ENCODE measurements at places on chromosomes 4 and X. TPM values are rescaled to one million over a fixed set of nuclear protein-coding genes. Genes with fewer than 3 reads are reported as not detected.

- DNase-seq = no peak
Measured at GRCh38 chrX:71214604-71215337, 8.3 kb upstream of the GJB1 start.

DNA sequence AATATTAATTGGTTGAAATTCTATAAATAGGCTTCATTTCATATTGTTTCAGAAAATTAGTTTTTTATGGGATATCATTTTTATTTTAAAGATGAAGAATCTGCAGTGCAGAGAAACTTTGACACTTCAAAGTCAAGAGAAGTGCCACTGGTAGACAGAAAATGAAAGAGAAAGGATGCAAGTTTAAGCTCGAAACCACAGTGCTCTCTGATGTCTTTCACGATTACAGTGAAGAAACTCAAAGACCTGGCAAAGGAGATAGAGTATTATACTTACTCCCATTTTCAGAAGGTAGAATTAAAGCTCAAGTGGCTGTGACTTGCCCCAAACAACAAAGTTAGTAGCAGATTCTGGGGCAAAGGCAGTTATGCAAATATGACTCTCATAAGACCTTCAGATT is 745.4 kb downstream of the TECRL start:
- DNase-seq = no peak

DNA sequence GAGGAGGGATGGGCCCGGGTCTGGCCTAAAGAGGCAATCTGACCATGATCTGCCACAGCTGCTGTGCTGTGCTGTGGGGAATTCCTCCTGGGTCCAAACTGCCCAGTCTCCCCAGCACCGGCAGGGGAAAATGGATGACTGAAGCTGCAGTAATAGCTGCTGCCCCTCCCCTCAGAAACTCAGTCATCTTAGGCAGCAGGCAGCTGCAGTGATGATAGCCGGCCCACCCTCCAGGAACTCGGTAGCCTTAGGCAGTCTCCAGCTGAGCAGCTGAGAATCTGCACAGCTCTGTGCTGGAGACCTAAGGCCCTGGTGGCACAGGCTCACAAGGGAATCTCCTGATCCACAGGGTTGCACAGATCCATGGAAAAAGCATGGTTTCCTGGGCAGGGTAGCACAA is 113.4 kb upstream of the USP38 start:
- no peak for DNase-seq

- DNase-seq = no peak
Measured at GRCh38 chrX:130121505-130121800, 11.2 kb upstream of the ELF4 start.

DNA sequence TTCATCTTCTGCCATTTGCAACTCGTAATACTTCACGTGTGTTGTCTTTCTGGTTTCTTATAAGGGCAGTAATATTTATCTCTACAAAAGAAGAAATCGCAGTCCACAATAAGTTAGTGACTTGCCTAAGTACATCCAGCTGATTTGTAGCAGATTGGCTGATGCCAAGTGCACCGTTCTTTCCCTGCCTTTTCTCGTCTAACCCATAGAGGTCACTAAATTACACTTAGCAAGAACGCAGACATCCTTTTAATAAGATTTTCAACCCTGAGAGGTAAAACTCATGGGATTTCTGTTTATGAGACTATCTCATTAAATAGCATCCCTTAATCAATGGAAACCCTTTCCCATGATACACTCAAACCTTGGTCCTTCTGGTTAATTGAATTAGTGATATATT is 408.6 kb upstream of the ACTRT1 start:
- no peak for DNase-seq

DNA sequence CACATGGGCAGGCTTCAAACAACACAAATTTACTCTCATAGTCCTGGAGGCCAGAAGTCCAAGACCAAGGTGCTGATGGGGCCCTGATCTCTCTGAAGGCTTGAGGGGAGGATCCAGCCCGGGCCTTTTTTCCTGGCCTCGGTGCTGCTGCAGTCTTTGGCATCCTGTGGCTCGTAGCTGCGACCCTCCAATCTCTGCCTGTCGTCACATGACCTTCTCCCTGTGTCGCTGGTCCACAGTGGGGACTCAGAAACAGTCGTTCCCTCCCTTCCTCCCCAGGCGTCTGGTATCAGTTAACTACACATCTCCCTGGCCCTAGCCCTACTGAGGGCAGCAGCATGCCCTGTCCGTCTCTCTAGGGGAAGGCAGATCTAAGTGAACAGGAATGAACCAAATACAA is 19.1 kb upstream of the MSX1 start:
- DNase-seq = no peak

DNA sequence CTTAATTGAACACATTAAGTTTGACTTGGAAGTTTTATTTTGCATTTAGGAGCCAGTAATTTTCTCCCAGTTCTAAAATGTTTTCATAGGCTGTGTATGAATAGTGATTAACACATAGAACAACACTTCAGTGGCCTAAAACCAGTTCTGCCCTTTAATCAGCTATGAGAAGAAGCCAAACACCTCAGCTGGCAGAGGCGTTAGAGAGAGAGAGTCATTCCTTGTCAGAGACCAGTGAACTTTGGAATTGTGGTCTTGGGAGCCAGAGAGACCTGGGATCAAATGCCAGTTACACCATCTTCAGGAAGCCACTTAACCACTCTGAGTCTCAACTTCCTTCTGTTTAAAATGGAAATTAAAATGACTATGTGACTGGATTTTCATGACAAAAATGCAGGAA is 39.3 kb upstream of the PRPS2 start:
- no peak for DNase-seq

GRCh38 chr4:56099378-56099786 is 150.6 kb downstream of the CEP135 start:
- DNase-seq = no peak

GRCh38 chrX:31099536-31100090 is 27.8 kb upstream of the FTHL17 start:
- DNase-seq = no peak

DNA sequence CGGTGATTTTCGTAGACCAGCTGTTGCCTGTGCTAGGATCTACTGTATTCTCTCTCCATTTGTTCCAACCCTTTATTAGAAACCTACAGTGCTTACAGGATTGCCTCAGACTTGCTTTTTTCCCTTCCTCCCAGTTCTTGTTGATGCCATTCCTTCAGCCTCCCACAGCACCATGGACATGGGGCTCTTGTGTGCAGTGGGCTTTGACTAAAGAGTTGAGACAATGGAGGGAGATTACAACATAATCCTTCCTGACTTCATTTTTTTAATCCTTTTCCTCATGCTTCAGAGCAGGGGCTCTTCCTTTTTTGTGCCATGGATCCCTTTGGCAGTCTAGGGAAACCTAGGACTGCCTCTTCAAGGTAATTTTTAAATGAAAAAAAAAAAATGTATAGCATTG is 92.1 kb downstream of the BMPR1B start:
- DNase-seq = no peak

DNA sequence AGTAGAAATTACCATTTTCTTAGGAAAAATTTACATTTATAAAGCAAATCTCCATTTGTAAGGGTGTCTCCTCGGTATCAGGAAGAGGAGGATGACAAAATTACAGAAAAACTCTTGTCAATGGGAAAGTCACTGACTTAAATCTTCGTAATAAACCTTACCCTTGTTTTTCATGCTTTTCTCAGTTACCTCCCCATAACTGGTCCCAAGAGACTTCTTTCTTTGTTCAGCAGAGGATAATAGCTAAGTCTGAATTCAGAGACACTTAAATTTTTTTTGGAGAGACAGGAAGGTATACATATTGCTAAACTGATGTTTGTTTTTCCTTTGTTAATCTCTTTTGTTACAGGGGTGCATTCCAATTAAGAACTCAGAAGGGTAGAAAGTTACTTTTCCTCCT is 125.5 kb upstream of the JADE1 start:
- DNase-seq = no peak

- no peak for DNase-seq
Measured at GRCh38 chrX:41973208-41973607, 49.9 kb upstream of the CASK start.

DNA sequence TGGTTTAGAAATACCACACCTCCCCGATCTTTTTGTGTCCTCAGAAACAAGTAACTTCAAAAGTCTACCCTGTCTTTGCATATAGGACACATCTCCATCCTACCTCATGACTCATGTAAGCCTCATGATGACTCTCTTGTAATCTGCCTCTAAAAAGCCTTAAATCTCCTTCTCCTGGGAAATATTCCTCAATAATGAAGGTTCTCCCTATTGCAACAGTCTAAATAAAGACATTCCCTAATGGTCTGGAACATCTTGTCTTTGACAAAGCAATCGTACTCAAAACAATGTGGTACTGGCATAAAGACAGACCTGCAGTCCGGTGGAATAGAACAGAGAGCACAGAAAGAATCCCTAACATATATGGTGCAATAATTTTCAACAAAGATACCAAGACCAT is 257.7 kb downstream of the OPHN1 start:
- no peak for DNase-seq

- DNase-seq = no peak
Measured at GRCh38 chrX:32687379-32687778, 524.0 kb downstream of the DMD start.

DNA sequence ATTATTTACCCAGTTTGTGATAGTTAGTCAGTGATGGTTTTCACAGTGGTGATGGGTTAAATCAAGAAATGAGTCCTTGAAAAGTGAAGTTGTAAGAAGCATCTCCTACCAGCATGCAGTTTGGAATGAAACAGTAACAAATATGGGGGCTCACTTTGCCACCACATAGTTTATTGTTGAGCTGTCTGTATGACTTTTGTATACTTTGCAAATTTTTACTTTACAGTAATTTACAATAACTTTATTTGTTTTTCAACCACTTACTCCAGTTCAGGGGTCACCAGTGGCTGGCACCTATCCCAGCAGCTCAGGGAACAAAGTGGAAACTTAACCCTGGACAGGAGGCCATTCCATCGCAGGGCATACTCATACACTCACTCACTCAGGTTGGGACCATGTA is 64.5 kb upstream of the ANKRD50 start:
- DNase-seq = no peak

GRCh38 chrX:70301716-70302115 is 11.8 kb downstream of the KIF4A start:
- DNase-seq = no peak

- no peak for DNase-seq
Measured at GRCh38 chrX:66632981-66633380, 5.9 kb downstream of the EDA2R start.

DNA sequence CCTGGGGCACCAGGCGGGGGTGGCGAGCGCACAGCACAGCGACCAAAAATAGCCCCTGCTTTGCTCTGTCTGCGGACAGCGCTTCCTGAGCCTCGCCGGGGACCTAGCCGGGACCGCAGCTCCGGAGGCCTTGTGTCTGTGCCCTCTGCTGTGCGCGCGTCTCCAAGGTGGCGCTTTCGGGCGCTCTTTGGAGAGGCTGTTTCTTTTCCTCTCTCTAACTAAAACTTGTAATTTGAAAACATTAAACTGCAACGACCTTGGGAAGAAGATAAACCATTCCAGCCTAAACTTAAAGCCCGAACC is 3.4 kb downstream of the ARX start:
- no peak for DNase-seq

- DNase-seq = no peak
Measured at GRCh38 chr4:87543835-87544461, 14.8 kb upstream of the SPARCL1 start.

DNA sequence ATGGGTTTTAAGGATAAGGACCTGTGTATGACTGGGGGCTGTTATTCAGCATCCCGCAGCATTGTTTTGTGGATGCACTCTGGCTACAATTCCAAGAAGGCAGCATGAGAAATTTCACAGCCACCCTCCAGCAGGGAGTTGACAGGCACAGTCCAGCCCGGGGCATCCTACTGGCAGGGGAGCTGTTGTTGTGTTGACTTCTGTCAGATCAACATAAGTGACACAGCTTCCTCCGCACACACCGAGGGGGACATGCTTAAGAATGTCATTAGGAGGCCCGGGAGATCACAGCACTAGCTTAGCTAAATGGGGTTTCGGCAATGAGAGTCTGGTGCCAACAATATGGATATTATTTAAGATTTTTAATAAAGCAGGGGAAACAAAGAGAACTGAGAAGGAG is 326.5 kb downstream of the ASMT start:
- no peak for DNase-seq

DNA sequence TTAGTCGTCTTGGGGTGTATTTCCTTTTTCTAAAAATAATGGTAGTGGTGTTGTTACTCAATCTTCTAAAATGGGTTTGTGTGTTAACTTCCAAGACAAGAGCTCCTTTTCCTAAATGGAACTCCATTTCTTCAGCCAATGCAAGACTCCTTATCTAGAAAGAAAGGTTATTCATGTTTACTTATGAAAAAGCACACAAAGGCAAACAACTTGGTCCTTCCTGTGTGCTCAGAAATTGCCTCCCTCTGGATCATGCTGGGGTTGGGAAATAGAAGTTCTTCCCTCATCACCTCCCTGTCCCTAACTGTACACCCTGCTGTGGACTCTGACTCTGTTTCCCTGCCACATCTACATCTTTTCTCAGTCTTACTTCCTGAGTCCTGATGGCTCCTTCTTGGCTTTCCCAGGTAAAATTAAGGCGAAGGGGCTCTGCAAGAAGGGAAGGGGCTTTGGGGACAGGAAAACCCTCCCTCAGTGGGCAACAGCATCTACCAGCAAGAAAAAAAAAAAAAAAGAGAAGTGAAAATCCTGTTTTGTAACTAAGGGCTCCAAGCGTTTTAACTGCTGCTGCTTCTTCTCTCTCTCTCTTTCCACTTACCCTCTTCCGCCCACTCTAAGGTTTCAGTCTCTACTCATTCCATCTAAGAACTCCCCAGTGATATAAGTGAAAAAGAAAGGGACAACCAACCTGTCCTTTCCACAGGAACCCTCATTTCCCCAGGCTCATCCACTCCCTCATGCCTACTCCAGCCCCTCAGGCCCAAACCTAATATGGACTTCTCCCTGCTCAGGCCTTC is 19.8 kb upstream of the TASL start:
- DNase-seq = no peak

Gene COMMD8
- polyA plus RNA-seq = 40.3 TPM

Gene MTCP1
- polyA plus RNA-seq = 24.5 TPM

Gene LRCH2
- 16.8 TPM for polyA plus RNA-seq

Gene GPRIN3
- polyA plus RNA-seq = 6.7 TPM

Gene CHRDL1
- polyA plus RNA-seq = 11.5 TPM

Gene ARSJ
- 3.2 TPM for polyA plus RNA-seq

Gene HERC6
- 8.7 TPM for polyA plus RNA-seq

Gene CFI
- polyA plus RNA-seq = 77.5 TPM

Gene SLC6A14
- polyA plus RNA-seq = 0.26 TPM
